ENCODE measurements at places on chromosomes 4 and X.

GRCh38 chrX:37802028-37802427 lies 22.2 kb downstream of the CYBB start:
- DNase-seq: no peak

DNA sequence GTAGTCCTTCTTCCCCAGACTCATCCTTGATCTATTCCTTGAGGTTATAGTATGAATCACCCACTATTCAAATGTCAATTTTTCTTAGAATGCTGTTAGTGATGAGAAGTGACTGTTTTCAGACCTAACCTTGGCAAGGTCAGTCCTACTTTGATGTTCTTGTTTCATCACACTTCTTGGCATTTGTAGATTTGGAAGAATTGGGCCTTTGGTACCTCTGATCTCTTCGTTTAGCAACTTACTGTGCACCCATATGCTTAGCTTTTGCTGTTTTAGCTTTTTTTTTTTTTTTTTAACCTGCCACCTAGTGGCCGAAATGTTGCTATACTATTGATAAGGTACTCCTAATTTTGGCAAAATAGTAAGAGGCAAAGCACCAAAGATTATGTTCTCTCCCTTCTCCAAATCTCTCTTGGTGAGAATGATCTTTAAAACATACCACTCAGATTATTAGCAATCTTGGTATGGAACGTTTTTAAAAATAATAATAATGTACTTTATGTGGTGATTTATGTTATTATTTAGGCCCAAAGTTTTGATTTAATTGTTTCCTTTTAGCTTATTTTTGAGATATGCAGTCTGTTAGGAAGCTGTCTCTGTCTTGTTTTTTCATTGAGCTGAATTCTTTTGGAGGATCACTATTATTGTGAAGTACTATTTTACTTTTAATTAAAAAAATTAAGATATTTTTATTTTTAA lies 16.6 kb downstream of the DCK start:
- no peak for DNase-seq

DNA sequence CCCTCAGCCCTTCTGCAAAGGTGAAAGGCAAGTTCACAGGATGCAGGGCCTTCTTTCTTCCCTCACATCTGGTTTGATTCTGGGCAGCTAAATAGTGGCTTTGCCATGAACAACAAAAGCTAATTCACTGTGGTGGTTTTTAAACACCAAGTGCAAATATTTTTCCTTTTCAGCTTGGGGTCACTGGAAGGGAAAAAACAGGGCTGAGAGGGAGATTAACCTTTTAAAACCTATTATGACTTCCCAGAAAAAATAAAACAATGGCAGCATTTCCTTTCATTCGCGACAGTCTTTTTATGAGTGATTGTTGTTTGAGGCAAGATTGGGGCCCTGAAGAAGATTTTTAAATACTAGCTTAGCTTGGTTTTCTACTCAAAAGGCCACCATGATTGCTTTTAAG lies 103.7 kb upstream of the SCML1 start:
- DNase-seq: no peak

GRCh38 chr4:56640621-56641493 lies 40.2 kb downstream of the HOPX start:
- no peak for DNase-seq

GRCh38 chr4:183600189-183600685 lies 58.7 kb downstream of the RWDD4 start:
- DNase-seq: no peak

- DNase-seq: no peak
These were observed 480.7 kb downstream of the GRXCR1 start for GRCh38 chr4:43373201-43373600.

GRCh38 chr4:93617606-93618005 lies 210.9 kb upstream of the ATOH1 start:
- DNase-seq: no peak

- DNase-seq: no peak
These were observed 31.5 kb upstream of the HTRA3 start for GRCh38 chr4:8238036-8238511.

DNA sequence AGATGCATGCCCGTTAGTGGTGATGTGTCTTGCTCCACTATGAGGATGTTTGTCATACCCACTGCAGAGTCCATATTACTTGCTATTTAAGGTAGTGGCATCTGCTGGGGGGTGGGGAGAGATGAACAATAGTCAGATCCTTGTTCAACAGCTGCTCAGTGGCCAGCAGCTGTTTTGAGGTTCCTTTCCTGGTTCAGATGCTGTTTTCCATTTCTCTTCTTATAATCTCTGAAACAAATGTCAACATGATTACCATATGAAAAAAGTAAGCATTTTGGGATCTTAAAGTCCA lies 1567.9 kb upstream of the TENM3 start:
- DNase-seq: no peak

DNA sequence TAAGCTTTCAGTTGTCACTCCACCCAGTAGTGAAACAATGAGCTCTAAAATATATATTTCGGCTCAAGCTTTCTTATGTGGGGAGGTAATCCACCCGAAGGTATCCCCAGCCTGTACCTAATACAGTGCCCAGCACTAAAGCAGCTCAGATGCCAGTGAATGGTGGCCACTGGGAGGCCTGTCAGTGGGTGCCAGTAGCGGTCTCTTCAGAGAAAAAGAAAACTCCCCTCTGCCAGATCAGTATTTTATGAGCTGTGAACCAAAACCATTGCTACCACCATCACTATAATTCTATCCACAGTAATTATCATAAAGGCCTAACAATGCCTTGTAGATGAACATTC lies 835 bp upstream of the NFKB1 start:
- DNase-seq: no peak

Measured in effector memory CD4-positive, alpha-beta T cell (primary cell).